RPMI8226 (cell line): ENCODE measurements at places on chromosomes 2 and 18.

GRCh38 chr2:181198183-181198864 lies 217.9 kb downstream of the UBE2E3 start:
- DNase-seq: no peak

- peak; percentile 25 for DNase-seq
Measured at GRCh38 chr2:211944572-211944971, 594.0 kb downstream of the ERBB4 start.

DNA sequence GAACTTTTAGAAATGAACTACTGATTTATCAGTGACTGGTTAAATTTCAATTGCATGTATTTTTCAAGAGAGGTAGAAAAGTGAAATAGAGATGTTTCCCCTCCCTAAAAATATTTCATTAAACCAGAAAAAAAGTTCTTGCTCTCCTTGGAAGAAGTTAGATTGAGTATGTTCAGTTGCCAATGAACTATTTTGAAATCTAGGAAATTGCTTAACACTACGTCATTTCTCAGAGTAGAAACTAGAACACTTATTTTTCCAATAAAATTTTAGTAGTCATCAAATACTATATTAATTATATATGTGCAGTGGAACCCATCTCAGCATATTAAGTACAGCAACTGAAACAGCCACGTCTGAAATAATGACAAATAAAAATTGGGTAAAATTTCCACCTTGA lies 51.8 kb upstream of the STAT1 start:
- DNase-seq: no peak

DNA sequence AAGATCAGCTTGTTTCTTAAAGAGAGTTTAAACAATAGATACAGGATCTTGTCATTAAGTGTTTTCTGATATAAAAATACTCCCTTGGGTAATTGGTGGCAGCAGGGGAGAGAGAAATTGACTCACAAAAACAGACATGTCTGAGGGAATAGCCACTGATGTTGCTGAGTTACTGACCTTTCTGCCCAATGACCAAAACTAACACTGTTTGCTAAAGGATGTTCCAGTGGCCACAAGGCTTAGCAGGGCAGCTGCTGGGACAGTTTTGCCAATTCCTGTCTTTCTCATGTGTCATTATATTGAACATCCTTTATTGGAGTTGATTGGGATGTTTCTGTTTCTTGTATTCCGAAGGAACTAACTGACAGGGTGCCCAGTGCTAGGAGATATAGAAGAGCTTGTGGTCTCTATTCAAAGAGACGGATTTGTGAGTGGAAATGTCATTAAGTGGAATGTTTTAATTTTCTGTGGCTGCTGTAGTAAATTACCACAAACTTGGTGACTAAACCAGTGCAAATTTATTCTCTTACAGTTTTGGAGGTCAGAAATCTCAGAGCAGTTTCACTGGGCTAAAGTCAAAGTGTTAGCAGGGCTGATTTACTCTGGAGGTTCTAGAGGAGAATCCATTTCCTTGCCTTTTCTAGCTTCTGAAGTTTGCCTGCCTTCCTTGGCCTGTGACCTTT lies 124.8 kb upstream of the RMDN2 start:
- DNase-seq: no peak

DNA sequence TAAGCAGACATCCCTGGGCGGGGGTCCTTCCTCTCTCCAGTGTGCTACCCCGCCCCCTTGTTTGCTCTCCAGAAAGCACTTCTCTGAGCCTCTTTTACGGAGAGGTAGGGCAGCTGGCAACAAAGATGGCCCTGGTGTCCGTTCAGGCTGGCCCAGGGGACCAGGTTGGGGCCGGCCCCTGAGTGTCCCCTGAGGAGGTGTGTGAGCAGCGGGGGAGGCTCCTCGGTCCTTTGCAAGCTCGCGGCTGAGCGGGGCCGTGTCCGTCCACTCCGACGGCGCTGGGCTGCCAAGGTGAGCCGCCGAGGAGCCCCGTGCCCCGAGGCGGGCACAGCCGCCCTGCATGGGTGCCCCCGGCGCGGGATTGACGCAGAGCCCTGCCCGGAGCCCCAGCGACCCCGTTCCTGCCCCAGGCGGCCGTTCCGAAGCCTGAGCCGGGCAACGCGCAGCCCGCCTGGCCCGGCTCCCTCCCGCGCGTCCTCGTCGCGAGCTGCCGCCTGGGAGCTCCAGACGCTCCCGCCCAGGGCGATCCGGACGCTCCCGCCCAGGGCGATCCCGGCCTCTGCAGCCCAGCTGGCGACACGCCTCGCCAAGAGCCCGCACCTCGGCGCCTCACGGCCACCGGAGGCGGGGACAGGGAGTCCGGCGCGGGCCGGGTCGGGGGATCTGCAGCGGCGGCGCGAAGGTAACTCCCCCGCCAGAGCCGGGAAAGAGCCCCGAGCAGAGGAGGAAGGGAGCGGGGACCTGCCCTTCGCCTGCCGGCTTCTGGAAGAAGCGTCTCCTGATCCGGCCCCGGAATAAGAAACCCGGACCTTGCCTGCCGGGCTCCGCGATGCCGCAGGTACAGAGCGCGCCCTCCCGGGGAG lies at the start of gene PROKR1:
TSS of gene PROKR1 (plus strand) at position 569 of the 863 bp plus-strand sequence. CDS start 2,243 bp downstream, outside the sequence.
- no peak for DNase-seq

- no peak for DNase-seq
Measured at GRCh38 chr2:145744541-145745386, 1224.8 kb upstream of the ZEB2 start.

GRCh38 chr2:221552291-221552690 lies 19.8 kb downstream of the EPHA4 start:
- no peak for DNase-seq

- DNase-seq: no peak
Measured at GRCh38 chr2:175837046-175837445, 165.0 kb downstream of the LNPK start.

DNA sequence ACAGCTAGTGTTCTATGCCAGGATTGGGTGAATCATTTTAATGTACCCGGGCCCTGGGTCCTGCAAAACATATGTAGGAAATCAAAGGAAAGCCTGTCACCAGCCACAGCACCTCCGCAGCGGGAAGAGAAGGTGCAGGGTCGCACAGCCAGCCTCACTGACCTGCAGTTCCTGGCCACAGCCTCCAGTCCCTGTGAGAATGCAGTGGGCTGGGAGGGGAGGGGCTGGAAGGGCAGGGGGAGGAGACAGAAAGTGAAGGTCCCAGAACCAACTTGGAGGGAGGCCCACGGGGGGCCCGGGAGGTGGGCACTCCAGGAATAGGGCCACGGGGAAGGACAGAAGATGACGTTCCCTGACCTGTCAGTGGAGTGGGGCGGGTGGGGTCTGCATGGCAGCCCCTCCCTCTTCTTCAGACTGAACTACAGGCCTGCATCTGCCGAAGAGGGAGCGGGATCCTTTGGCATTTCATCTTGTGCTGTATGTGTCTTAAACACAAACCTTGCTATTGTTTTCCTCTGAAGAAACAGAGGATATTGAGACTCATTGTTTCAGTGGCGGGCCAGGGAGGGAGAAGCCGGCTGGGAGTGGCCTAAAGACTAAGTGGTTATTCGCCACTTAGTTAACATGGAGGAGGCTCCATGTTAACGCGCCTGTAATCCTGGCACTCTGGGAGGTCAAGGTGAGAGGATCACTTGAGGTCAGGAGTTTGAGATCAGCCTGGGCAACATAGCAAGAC lies 7.5 kb downstream of the MAL start:
- DNase-seq: no peak

DNA sequence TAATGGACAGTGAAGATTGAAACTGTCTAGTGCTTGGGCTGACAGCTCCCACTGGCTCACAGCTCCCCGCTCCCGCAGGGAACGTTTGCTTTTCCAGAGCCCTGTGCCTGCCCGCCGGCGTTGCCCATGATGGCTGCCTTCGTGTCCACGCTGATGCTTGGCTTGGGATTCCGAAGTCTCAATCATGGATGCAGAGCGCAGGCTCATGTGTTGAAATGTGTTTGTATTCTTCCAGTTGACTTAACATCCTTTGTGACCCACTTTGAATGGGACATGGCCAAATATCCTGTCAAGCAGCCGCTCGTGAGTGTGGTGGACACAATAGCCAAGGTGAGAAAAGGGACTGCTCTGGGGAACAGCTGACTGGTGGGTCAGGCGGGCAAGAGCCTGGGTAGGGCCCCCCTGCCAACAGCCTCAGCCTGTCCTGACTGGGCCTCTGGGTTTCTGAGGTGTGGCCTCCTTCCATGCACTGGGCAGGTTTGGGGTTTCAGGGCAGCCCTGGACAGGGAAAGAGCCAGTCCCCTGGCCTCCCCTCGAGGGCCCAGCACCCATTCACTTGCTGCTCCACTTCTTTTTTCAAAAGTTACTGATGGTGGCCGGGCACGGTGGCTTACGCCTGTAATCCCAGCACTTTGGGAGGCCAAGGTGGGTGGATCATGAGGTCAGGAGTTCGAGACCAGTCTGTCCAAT lies 42.8 kb downstream of the ATP6V1C2 start:
- DNase-seq: no peak

DNA sequence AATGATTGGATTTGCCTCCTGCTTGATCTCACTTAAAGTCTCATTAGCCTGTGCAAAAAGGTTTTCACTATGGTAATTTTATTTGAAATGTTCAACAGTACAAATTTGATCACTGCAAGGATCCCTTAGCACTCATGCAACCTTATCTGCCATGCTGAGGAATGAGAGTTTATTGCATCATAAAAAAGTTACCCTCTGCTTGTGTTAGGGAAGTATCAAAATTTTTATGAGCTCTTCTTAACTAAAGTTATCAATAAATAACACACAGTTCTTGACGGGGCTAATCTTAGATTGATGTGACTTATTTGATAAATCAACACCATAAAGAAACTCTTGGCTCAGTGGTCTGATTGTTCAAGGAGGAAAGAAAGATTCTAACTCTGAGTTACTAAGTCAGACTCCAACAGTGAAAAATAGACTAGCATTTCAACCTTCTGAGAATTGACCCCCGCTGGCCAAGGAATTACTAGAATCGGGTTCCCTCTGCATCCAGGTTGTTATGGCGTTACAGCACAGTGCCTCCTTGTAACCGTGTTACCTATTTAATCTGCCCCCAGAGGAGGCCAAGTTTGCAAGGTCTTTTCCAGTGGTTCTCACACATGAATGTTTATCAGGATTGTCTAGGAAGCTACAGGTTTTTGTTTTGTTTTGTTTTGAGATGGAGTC lies 259.7 kb downstream of the CDCA7 start:
- DNase-seq: no peak

- DNase-seq: no peak
Measured at GRCh38 chr2:25528173-25528572, 145.2 kb downstream of the DTNB start.

GRCh38 chr2:203722411-203722810 lies 16.0 kb downstream of the CD28 start:
- no peak for DNase-seq

DNA sequence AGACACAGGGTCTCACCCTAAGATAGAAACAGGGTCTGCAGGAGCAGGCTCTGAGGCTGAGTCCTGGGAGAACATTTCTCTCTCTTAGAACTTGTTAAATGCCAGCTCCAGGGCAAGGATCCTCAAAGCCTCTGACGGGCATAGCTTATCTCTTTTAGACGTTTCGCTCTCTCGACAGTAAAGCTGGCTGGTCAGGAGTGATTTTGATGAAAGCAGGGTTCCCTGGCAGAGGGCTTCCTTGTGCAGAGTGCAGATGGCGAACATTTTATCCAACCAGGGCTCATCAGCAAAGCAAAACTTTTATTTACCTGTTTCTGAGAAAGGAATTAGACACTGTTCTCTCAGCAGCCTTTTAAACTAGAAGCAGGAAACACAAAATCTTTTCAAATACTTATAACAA lies 350.8 kb downstream of the ALK start:
- no peak for DNase-seq

DNA sequence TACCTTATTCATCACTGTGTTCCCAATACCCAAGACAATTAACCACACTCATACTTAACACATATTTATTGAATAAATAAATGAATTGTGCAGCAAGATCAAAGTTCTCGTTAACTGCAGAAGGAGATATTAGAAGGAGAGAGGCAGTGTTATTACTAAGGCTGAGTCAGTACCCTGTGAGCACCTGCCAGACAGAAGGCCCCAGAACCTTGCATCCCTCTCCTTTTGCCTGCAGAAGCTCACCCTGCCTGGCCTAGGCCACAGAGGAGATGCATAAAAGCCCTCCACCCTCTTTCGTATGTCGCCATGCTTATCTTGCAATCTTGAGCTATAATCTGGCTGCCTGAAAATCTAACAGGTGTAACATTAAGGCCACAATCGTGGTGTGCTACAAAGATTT lies 20.5 kb upstream of the RNF149 start:
- DNase-seq: no peak

DNA sequence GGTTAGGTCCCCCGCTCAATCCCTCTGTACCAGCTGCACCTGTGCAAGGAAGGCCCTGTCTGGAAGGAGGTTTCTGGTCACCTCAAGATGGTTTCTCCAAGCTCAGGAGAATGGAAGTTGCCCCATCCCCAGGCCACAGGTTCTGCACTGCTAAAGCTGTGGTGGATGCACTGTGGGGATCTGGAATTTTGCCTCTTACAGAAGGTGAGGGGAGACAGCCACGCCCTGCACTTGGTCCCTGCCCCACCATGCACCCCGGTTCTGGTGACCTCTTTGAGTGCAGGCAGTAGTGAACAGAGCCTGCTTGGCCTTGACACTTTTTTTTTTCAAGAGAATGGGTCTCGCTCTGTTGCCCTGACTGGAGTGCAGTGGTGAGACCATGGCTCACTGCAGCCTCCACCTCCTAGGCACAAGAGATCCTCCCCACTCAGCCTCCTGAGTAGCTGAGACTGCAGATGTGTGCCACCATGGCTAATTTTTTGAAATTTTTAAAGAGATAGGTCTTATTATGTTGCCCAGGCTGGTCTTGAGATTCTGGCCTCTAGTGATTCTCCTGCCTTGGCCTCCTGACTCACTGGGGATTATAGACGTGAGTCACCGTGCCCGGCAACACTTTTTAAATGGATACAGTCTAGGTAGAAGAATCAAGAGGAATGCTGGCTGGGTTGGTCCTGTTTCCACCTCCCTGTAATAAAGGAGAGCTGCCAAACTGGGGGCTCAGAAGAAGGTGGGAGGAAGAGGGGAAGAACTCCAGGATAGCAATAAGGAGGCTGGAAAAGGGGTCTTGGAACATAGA lies 5.8 kb upstream of the NT5DC4 start:
- no peak for DNase-seq

- DNase-seq: no peak
Measured at GRCh38 chr2:208708486-208708885, 301.9 kb downstream of the PTH2R start.

DNA sequence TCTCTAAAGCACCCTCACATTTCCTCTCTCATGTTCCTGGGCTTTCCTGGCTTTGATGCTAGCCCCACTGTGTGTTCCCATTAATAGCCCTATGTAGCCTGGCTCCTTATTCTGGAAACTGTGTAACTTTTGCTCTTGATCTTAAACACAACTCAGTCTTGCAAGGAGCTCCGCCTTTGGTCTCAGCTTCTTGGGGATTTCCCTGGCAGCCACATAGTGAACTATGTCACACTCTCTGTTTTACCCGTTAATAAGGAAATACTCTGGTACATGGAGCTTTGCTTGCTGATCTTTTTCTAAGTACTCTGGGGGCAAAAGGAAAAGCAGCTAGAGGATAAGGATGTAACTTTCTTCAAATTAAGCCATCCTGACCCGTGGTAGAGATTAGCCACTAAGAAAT lies 259.3 kb downstream of the NEDD4L start:
- no peak for DNase-seq

DNA sequence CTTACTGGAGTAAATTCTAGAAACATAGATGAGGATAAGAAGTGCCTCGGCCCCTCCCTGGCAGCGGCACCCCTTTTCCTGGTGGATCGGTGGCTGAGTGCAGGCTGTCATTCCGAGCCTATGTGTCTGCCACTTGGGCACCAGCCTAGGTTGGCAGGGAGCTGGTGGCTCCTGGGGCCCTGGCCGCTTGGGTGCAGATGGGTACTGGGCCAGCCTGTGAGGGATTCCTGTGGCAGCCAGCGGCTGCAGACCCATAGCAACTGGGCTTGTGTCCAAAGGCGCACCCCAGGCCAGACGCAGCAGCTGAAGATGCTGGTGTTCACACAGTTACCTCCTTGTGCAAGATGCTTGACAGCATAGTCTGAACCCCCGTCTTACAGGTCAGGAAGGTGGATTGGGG lies 2.8 kb downstream of the SNORC start:
- no peak for DNase-seq
